ENCODE measurements at places on chromosomes 11 and 22.

- no peak for DNase-seq
Measured at GRCh38 chr11:93783362-93783761, 720 bp upstream of the MED17 start.

DNA sequence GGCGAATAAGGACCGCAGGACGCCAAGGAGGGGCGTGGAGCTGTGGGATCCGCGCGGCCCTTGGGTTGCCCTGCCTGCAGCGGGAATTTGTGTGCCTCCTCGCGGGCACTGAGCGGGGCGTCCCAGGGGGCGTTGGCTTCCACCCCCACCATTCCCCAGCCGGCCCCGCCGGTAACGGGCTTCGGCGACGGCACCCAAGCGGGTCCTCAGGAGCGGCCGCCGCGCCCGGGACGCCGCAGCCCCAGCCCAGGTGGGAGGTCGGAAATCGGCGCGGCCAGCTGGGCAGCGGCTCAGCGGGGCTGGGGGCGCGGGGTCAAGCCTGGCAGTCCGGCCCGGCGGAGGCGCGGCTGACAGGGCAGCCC lies 320 bp downstream of the CLTCL1 start:
- DNase-seq = no peak

DNA sequence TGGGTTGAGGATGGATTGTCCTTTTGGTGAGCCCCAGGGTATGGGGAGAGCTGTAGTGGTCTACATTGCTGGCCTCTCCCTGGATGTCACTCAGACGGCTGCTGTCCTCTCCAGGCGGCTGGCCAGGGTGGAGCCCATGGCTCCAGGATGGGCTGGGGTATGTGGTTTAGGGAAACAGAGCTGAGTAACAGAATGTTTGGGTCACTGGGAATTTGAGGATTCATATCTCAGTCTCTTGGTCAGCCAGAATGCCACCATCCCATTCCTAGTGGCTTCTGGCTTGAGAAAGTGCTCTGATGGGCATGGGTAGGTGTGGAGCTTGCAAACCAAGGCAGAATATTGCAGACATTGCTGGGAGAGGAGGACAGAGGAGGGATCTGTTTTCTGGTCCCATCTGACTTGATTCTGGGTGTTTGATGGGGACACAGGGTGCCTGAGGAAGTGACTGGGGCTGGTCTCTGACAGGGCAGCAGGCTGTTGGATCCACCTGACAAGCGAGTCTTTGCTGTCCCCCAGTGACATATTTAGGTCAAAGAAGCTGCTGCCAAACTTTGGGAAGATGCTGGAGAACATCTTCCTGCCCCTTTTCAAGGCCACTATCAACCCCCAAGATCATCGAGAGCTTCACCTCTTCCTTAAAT lies 41.4 kb downstream of the AMPD3 start:
- DNase-seq = no peak

DNA sequence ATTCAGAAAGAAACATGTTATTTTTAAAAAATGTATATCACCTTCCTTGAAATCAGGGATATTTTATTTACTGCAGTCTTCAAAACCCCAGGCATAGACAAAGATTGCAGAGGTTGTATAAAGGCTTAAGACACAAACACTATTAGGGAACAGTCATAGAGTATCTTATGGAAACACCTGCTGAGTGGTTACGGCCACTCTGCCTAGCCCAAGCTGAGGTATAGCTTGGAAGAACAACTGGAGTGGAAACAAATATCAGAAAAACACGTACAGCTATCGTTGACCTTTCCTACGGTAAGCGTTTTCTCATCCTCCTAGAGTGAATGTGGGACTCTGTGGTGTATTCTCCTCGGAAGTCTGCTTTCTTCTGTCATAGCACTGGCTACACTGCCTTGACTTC lies 30.4 kb upstream of the LYVE1 start:
- no peak for DNase-seq

GRCh38 chr11:124199702-124200101 lies 16.6 kb downstream of the OR10D3 start:
- no peak for DNase-seq

DNA sequence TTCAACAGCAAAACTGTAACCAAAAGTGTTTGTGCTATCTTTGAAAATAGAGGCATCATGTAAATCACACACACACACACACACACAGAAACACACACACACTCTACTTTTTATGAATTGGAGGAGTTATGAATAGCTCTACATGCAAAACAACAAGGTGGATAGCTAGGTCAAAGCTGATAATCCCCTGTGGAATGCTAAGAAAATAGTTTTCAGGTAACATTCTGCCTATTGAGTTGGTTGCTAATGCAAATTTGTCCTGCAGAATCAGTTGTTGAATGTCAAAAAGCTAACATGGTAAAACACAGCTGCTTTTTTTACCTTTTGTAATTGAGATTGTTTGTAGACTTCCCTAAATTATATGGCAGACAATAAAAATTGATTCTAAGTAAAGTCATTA lies 1658.4 kb upstream of the RAG2 start:
- DNase-seq = no peak

Data from CD14-positive monocyte (primary cell).